ENCODE measurements at places on chromosomes 6 and 20.

GRCh38 chr6:41050536-41050935 is 2.5 kb upstream of the APOBEC2 start:
- DNase-seq, result no peak

- no peak for DNase-seq
These were observed 94.8 kb downstream of the MBOAT1 start for GRCh38 chr6:20117474-20117873.

DNA sequence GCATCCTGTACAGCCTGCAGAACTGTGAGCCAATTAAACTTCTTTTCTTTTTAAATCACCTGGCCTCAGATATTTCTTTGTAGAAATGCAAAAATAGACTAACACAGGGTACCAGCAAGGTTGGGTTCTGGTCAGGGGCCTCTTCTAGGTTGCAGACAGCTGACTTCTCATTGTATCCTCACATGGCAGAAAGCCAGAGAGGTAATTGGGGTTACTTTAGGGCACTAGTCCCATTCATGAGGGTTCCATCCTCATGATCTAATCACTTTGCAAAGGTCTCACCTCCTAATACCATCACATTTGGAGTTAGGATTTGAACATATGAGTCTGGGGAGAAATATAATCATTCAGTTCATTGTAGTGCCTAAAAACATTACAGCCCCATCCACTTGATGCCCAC is 101.5 kb downstream of the LCA5 start:
- no peak for DNase-seq

- DNase-seq, result no peak
These were observed 174.7 kb downstream of the TMEM242 start for GRCh38 chr6:157148391-157149323.

DNA sequence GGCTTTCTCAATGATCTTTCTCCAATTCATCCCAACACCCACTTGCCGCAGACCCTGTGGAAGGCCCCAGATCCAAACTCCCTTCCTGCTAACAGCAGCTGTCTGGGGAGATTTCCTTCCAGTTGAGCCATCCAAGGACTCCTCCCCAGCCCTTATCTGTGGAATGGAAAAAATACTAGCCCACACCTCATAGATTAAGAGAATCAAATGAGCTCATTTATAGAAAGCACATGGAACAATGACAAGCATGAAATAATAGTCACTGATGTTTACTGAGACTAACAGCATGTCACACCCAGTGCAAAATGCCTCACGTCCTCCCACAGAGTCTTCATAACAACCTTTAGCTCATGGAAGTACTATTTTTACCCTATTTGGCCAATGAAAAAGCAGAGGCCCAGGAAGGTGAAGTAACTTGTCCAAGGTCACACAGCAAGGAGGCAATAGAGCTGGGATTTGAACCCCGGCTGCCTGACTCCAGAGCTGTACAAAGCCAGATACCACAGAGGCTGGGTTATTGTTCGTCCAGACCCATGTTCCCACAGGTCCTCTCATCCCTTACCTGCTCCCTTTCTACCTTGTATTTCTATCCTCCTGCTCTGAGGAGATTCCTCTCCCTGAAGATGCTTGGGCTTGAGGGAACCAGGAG is 23.4 kb upstream of the PTGIS start:
- no peak for DNase-seq

DNA sequence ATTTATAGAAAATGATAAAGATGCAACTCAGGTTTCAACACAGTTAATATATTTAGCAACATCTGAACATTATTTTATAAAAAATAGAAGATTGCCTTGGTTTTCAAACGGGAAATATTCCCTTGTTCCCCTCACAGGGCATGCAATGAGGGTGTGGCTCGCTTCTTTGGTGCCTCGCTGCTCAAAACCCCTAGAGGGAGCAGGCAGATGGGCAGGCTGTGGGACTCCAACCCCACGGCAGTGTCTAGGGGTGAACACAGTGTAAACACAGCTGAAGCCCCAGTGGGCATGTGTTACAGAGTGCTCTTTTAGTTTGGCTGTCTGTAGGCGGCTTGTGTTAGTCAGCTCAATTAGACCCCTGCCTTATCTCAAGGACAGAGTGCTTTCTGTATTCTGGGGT is 560.8 kb upstream of the IMPG1 start:
- no peak for DNase-seq

DNA sequence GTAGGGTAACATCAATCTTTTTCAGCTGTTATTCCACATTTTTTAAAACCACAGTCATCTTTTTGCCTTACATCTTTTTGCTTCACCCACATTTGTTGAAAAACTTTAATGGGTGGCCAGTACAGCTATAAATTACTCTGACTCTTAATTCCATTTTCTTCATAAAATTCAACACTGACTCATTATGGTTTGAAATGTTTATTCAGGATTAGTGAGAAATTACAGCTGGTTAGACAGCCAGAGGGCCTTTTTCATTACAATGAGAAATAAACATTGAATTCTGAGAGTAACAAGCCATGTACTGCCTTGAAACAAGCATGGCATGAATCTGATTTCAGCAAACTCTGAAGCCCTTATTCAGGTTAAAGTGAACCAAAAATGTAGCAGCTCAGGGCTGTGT is 19.5 kb downstream of the NDUFAF4 start:
- DNase-seq, result no peak

GRCh38 chr6:53728570-53729194 is 63.1 kb upstream of the KLHL31 start:
- DNase-seq, result peak; percentile 55

GRCh38 chr20:25573288-25574251 is 11.8 kb downstream of the NINL start:
- DNase-seq, result no peak

DNA sequence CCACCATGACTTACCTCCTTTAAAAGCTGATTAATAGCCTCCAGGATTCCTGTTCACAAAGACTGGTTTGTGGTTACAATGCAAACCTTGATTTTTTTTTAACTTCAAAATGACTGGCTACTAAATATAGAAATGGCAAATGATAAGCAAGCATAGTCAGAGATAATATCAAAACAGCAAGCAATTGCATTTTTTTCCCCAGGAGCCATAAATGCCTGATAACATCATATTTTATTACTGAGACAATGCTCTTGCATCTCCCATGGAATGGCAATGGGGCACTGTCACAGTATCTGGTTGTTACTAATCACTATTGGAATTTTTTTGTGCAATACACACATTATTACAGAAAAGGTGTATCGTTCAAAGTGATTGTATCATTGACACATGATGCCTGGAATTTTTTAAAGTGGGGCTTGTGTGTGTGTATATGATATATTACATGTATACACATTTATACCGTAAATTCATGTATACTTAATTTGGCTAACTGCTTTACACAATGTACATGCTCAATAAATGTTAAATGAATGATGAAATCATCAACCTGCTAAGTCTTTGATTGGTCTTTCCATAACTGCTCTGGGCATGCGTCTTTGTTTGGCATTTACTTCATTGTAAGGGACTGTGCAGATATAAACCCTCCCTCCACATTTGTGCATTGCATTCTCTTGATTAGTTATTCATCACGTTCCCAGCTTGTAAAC is 980 bp upstream of the SALL4 start:
- DNase-seq, result no peak

DNA sequence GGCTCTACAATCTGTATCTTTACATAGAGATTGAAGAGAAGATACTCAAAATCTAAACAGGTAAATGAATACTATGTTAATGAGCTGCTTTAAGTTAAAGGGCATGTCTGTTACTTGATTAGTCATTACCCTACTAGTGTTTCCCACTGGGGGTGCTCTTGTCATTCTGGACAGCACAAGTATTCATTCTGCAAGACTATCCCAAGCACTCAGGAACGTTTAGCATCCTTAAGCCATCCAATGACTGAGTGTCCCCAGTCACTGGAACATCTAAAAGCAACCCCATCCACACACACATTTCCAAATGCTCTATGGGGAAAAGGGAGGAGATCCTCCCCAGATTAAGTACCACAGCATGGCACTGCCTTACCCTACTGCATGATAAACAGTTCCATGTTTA is 25.7 kb downstream of the EZR start:
- DNase-seq, result peak; percentile 61

DNA sequence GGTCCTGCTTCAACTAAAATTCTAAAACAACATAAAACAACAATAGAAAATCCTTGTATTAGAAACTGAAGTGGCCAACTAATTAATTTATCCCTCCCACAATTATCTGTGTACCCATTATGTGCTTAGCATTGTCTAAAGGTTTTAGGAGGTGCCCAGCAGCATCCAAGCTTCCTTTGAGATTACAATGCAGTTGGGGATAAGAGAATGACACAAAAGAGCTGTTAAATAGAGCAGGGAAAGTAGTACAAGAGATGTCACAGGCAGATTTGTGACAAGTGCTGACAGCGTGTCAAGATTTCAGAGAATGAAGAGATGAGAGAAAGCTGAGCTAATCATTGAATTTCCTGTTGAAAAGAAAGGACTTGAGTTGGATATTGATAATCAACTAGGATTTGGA is 204.8 kb downstream of the OTOR start:
- DNase-seq, result no peak

DNA sequence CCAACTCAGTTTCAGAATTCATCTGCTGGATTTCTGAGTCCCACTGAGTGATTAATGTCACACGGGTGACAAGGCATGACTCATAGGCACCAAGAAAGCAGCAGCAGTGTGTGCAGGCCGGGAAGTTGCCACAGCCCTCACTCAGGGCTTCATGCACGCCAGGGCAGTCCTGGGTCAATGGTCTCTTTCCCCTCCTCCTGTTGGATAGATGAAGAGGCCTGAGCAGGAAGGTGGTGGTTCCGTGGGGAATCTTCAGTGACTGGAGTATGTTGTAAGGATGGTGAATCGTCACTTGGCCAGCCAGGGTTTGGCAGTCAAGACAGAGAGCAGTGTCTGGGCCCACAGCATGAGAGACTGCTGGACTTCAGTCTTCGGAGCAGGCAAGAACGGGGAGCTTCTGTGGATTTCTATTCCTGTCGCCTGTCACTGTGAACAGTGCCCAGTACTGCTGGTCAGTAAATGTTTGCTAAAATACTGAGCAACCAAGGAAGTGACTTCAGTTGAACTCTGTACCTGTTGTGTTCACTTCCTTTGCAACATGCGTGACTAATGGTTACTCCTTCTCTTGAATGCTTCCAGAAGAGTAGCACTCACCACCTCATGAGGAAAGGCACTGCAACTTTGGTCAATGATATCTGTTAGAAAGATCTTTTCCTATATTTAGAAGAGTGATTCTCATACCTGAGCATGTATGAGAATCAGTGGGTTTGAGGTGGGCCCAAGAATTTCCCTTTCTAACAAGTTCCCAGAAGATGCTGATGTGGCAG is 62.0 kb upstream of the CD93 start:
- peak; percentile 12 for DNase-seq

DNA sequence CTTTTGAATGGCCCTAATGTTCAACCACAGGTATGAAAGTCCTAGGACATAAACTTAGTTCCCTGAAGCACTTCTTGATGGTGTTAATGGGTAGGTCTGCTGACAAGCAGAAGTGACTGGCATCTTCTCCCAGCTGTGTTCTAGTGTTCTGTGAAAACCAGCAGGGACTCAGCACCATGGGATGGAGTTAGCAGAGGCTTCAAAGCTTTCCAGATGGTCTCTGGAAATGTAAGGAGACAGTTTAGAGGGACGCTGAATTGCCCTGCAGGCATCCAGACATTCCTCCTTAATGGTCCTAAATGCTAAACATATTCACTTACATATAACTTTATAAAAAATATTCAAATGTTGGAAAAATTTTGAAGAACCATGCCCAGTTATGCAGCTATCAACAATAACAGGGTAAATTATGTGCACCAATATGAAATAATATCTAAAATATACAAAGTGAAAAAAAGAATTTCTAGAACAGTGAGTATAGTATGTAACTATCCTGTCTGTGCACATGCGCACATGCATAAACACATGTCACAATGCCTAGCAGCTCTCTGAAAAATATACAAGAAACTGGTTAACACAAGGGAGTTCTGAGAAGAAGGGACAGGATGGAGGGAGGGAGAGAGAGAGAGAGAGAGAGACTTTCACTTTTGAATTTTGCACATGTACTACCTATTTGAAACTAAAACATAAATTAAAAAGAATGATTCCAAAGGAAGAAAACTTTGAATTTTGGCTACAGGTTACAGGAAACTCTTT is 87.2 kb downstream of the PRDM1 start:
- no peak for DNase-seq

DNA sequence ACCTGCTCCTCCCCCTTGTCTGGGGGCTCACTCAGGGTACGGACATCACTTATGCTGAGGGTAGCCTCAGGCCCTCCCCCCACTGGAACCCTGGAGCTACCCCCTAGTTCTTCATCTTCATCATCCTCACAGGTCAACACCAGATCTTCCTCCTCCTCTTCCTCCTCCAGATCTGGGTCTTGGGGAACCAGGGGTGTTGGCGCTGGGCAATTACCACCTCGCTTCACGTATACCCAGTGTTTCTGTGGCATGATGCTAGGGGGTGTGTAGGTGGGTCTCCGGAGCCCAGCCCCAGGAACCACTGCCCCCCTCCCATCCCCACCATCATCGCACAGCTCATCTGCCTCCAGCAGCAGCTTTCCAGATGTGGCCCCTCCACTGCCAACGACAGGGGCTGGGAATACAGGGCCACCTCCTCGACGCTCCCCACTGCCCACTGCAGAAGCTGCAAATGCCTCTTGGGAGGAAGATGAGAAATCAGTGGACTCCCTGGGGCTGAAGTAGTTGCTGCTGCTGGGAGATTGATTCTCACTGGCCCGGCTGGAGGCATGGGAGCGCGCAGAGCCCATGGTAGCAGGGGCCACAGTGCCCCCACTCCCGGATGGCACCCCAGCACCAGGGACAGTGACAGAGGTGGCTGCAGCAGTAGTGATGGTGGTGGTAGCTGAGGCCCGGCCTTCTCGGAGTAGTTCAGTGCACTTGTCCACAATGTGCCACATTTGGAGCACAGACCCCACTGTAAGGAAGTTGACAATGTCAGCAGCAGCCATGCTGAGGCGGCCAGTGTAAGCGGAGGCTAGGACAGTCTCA is 1.5 kb downstream of the ZBTB22 start:
- no peak for DNase-seq

- no peak for DNase-seq
These were observed 115.6 kb upstream of the PLCB4 start for GRCh38 chr20:8953300-8953699.

DNA sequence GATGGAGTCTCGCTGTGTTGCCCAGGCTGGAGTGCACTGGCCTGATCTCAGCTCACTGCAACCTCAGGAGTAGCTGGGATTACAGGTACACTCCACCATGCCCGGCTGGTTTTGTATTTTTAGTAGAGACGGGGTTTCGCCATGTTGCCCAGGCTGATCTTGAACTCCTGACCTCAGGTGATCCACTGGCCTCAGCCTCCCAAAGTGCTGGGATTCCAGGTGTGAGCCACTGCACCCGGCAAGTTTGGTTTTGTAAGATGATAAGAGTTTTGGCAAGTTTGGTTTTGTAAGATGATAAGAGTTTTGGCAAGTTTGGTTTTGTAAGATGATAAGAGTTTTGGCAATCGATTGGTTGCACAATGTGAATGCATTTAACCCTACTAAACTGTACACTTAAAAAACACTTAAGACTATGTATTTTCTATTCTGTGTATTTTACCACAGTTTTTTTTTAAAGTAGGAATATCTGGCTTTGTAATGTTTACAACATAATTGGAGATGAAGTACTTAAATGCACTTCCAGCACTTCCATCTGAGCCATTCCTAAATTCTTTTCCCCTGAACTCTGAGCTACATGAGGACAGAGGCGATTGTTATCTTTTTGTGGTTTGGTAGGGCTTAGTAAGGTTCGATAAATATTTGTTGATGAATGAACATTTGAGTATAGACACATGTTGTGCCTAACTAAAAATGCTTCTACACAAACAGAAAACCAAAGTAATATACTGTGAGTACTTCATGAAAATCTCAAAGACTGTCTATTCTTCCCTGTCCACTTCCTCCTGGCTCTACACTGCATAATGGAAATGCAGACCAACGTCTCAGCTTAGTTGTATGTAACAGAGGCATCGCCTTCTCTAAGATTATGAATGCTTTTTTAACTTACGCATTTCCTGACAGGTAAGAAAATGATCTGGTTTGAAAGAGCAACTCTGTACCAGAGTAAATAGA is 18.8 kb downstream of the SAMHD1 start:
- DNase-seq, result no peak

Measured in CD4-positive, alpha-beta T cell treated with Interleukin-21 for 1 hour (primary cell).